Erythroblast (primary cell): ENCODE measurements at places on chromosomes 2 and 18.

DNA sequence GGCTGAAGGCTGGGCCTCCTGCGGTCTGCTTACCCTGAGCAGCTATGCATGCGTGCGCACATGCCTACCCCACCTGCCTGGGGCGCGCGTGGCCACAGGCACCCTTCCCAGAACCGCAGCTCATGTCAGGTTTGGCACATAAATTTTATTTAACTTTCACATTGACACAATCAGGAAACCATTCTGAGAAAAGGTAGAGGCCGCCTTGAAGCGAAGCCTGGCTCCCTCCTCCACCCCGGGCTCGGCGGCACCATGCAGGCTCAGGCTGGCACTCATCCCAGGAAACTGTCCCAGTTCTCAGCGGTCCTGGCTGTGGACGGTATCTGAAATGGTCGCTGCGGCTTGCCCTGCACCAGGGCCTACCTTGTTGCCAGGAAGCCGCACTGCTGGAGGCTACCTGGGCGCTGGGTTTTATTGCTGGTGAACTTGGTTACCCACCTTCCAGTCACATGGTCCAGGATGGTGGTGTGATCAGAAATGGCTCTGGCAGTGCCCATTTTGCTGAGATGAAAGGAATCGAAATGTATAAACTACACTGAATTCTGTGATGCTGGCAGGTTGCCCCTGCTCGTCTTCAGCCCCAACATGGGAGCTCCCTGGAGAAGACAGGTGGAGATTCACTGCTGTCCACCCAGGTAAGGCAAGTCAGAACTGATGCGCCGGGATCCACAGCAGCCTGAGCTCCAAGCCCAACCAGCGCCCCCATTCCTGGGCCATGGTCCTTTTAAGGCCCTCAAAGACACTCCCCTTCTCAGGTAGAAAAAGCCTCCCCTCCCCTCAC is 25.5 kb downstream of the CHST10 start:
- DNase-seq: no peak

- DNase-seq: no peak
Measured at GRCh38 chr18:47691611-47692010, 238.8 kb downstream of the SMAD2 start.

DNA sequence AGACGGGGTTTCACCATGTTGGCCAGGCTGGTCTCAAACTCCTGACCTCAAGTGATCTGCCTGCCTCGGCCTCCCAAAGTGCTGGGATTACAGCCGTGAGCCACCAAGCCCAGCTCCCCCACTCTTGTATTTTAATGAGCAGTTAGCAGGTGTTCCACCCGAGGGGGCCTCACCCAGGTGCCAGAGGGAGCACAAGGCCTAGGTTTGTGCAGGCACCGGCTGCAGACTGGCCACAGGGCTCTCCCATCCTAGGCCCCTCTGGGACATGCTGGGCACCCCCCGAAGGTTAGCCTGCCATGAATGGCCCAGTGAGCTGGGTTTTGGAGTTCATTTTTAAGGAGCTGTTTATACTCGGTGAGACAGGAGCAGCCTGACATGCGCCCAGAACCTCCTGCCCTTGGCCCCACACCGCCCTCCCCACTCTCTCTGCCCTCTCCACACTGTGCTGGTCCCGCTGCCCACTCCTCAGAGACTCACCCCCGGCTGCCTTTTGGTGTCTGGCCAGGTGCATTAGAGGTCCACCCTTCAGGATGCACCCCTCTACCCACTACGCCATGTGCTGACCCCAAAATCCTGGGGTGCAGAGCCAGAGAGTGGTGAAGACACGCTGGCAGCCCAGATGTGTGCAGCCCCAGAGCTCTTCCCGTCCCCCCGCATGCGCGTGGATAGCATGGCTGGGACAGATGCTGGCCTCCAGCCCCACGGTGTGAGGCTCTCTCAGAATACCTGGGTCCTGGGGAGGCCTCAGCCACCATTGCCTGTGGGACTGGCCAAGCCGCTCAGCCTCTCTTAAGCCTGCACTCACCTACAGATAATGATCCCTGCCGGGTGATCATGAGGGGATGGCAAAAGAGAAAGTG is 11.2 kb upstream of the KLF11 start:
- DNase-seq: no peak

- no peak for DNase-seq
Measured at GRCh38 chr2:64931246-64932115, 57.7 kb upstream of the SLC1A4 start.

DNA sequence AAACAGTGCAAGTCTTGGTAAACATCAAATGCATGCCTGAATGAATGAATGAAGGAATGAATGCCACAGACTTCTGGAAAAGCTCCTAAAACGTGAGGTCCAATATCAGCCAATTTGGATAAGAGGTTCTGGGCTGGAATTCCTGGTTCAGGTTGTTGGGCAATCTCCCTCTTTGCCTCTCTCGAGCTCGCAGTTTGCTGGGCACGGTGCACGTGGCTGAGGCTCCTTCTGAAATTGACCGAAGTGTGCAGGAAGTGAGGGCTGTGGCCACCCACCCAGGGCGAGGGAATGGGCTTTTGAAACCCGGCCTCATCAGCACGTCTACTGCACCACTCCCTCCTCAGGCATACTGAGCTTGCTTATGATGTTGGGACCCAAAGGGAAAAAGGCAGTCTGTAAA is 288.8 kb upstream of the HS6ST1 start:
- no peak for DNase-seq

DNA sequence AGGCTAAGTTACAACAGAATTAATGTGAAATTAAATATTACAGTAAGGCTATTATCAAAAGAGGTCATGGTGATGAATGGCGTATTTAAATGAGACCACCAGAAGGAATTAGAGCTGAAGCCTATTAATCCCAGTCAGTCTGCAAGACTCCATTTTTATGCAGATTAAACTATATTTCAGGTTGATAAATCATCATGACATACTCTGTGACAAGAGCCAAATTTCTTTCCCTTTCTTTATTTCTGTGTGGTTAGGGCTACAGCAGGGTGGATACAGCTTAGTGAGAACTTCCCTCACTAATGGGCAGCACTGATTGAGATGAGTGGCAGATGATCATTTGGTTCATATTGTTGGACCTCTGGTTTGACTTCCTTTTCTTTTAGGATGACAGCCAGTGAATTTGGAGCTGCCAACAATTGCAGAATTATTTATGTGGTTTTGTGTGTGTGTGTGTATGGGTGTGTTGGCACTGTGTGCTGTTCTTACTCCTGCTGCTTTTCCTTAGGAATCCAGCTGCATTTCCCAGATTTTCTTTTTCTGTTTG is 481.3 kb downstream of the PIK3C3 start:
- no peak for DNase-seq

DNA sequence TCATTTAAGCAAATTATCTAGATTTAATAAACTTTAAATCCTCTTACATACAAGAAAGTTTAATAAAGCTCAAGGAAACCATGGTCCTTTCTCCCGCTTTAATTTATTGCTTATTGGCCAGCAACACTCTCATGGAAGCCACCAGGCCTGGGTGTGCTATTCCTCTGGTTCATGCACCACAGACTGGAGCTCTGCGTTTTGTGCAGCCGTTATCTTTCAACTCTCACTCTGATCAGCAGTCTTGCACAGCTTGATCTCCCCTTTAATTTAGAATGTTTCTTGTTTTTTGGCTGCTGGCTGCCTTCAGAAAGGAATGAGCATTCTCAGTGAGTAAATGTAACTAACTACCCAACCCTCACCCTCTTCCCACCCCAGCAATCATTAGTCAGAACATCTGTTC is 318.7 kb downstream of the MEIS1 start:
- DNase-seq: no peak

DNA sequence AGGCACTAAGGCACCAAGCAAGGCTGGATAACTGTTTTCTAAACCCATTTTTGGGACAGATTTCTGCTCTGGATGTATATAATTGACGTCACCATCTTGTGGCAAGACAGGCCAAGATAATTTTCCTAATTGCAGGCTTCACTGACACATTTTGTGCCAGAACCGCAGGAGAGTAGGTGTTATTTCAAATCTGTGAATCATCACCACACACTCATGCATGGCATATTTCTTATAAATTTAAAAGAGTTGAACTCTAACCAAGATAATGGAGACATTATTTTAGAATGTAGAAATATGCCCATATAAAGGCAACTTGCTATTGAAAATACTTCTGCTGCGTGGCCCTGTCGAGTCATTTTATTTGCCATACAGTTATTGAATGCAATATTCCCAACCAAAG is 68.3 kb upstream of the ACYP2 start:
- no peak for DNase-seq

DNA sequence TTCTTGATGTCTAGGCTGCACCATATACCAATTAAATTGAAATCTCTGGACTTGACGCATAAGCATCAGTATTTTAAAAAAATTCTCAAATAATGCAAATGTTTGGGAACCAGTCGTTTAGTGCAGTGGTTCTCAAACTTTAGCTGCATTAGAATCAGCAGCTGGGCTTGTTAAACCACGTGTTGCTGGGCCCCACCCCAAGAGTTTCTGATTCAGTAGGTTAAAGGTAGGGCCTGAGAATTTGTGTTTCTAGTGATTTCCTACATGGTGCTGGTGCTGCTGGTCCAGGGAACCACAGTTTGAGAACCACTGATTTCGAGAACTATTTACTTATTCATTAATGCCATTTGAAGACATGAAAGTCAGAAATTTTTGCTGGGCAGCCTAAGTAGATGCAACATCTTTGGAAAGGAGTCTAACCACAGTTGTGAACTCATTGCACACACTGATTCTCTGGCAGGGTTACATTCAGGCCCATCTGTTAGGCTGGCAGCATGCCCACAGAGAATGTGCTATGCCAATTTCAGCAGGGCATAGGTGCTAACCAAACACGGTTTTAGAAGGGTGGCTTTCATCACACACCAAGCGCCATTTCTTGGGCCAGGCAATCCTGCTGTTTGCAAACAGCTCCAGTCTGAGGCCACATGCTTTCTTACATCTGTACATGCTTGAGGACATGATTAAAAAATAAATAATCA is 26.4 kb upstream of the ATP5MC3 start:
- no peak for DNase-seq

DNA sequence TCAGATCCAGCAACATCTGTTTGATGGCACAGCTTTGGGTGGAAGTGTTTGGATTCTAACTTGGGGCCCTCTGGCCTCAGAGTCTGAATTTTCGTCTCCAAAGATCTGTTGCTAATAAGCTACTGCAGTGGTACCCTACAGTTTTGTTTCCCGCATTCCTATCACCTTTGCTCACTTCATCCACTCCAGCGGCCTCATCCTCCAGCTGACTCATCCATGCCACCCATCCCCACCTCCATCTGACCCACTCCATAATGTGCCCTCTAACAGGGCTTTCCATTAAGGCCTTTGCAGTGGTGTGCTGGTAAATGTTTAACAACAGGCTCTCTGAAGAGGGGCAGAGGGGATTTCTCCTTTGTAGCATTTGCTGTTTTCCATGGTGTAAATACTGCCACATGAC is 225.5 kb downstream of the TGIF1 start:
- no peak for DNase-seq

DNA sequence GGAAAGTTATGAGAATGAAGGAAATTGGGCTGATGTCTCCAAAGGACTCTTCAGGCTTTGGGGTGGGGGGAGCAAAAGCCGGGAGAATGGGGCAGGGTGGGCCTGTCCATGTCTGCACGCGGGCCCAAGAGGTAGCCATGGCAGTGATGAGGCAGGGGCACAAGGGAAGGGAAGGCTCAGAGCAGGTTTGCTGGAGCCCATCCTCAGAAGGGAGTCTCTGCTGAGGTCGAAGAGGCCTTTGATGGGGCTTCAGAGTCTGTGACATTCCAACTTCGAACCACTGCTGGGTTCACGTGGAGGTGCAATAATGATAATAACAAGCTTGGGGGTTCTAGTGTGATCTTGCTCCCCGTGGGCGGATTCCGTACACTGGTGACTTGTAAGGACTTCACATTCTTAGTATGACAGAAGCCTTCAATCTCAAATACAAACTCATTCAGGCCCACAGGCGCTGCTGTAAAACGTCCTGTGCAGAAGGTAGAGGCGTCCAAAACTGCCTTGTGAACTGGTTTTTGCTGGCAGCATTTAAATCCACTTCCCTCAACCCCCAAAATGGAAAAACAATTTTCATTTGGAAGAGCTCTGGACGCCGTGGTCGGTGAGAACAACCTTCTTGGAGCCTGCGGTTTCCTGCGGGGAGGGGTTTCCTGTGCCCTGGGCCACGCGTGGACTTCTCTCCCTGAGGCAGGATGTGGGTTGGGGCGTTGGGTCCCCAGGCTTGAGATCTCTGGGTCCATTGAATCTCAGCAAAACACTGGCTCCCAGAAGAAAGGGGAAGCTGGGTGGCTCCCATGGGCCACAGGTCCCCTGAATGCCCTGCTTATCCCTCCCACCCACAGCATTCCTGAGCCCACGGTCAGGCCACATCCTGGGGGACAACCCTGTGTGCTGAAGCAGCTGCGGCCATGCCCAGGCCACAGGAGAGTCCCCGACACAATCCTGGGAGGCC is 151.0 kb downstream of the TPO start:
- no peak for DNase-seq

DNA sequence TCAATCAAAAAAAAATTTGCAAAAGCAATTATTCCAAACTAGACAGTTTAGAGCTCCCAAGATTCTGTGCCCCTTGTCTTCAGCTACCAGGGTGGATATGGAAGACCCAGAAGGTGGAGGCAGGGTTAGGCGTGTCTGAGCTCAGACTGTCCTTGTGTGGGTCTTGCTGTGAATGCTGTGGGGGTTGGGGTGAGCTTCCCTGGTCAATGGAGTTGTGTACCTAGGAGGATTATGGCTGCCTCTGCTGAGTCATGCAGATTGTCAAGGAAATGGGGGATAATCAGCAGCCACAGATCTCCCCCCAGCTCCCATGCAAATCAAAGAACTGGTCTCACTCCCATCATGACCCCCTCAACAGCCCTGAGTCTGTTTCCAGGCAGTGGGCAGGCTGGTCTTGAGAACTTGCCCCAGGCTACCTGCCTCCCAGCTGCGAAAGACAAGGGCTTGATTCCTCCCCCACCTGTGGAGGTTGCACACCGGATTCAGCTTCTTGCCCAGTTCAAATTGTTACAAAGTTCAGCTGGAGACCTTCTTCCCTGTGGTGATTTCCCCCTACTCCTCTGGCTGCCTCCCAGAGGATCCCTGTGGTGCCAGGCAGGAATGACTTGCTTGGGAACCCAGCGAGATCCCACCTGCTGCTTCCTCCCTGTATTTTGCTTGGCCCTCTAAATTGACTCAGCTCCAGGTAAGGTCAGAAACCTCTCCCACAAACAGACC is 77.0 kb downstream of the RAD51AP2 start:
- DNase-seq: no peak

DNA sequence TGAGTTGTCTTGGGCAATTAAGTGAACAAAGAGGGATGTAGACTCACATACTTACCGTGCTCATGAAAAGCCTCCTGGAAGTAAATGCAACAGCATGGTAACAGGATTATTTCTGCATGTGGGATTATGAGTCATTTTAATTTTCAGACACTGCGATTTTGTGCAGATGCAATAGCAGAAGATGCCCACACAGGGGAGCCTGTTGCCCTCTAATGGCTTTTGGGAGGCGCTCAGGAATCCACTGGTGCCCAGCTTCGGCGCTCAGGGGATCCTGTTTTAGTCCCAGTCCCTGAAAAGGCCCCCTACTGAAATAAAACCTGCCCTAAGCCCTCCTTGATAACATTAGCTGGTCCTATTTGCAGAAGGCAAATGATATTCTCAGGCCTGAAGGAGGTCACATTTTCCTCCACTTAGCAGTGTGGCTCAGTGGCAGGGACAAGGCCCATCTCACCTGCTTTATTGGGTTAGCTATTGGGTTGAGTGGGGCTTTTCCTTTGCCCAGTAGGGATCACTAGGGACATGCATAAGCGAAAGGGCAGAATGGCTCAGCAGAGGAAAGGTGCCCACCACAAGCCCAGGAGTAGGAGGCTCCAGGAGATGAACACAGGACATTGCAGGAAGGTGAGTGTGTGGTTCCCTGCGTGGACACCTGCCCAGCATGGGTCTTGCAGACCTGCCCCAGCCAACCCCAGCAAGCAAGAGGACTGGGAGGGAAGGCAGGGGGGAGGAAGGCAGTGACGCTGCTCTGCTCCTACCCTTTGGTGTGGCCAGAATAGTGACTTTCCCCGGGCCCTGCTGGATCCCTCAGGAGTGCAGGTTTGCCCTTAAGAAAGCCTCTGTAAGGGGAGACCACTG is 26.5 kb upstream of the KCNS3 start:
- DNase-seq: peak; percentile 47
